ENCODE measurements at places on chromosomes 1 and 21.
A peak's percentile ranks its signal among the peaks of the same experiment; 100 is the strongest.

- no peak for DNase-seq
Observed at GRCh38 chr1:203175827-203176241, 208 bp upstream of the MYBPH start.

GRCh38 chr1:4969556-4970129 lies 315.2 kb downstream of the AJAP1 start:
- no peak for DNase-seq

DNA sequence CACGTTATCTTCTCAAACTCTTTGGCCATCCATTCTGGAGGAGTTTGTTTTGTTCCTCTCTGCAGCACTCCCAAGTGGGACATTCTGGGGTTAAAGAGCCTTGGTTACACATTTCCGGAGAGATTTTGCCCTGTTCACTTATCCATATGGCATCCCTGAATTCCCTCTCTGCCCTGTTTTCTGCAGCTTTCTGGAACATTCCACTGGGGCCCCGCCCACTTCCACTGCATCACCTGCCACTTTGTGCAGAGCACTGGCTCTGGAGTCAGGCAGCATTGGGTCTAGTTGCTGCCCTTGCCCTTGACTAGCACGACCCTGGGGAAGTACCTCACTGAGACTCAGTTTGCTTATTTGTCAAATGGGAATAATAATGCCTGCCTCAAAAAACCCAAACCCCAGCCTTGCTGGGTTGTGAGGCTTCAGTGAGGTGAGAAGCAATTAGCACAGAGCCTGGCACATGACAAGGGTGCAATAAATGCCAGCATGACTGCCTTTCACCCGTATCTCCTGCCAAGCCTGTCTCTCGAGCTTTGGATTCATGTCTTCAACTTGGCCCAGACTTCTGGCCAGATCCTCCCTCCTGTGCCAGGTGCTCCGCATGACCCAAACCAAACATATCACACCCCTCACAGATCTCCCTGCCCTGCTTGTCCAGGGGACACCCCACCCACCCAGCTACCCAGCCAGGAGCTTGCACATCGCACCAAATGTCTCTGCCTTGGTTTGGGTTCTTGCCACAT lies 38.3 kb downstream of the IL6R start:
- DNase-seq: no peak

DNA sequence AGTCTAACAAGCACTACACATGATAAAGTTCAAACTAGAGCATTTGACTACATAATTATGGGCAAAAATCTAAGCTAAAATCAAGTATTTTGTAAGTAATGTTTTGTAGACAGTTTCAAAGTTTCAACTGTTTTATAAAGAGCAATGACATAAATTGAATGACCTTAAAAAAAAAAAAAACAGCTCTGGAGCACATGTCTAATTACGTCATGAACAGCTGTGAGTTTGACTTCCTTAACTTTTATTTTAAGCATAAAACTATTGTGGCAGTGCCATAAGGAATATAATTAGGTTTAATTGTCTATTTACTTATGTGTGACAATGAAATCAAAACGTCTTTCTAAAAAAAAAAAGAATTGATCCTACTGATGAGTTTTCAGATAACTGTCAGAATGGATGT lies 272.5 kb upstream of the LRRC7 start:
- no peak for DNase-seq

- no peak for DNase-seq
Observed at GRCh38 chr1:112985123-112985522, 29.1 kb upstream of the SLC16A1 start.

GRCh38 chr1:196380316-196380715 lies 227.9 kb downstream of the KCNT2 start:
- no peak for DNase-seq

- DNase-seq: no peak
Observed at GRCh38 chr1:110227774-110228173, 17.7 kb downstream of the KCNC4 start.

DNA sequence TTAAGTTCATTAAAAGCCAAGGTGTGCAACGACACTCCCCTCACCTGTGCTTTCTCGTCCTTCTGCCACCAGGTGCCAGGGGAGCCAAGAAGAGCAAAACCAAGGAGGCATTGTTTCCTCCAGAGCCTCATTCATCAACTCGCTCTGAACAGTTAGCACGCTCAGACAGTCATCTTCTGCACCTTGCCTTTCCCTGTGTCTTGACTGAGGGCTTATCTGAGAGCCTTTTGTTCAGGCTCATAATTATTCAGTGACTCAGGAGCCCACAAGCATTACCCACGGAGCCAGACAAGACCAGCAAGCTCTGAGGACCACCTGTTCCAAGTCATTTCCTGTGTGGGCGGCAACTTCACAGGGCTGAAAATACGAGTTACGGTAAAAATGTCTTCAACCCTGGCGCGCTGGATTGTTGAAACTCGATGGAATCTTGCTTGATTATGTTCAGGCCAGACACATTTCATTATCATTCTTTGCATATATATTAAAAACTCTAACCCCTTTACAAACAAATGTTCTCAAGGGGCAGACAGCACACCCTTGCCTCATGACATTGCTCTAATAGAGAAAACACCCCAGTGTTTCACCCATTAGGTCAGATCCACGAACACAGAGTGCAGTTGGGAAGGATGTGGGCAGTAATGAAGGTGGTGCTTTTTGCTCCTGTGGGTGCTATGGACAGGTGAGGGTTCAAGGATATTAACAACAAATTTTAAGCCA lies 89.7 kb upstream of the RUNX1 start:
- peak; percentile 62 for DNase-seq

- no peak for DNase-seq
Observed at GRCh38 chr1:225695578-225696337, 42.8 kb upstream of the ENAH start.

DNA sequence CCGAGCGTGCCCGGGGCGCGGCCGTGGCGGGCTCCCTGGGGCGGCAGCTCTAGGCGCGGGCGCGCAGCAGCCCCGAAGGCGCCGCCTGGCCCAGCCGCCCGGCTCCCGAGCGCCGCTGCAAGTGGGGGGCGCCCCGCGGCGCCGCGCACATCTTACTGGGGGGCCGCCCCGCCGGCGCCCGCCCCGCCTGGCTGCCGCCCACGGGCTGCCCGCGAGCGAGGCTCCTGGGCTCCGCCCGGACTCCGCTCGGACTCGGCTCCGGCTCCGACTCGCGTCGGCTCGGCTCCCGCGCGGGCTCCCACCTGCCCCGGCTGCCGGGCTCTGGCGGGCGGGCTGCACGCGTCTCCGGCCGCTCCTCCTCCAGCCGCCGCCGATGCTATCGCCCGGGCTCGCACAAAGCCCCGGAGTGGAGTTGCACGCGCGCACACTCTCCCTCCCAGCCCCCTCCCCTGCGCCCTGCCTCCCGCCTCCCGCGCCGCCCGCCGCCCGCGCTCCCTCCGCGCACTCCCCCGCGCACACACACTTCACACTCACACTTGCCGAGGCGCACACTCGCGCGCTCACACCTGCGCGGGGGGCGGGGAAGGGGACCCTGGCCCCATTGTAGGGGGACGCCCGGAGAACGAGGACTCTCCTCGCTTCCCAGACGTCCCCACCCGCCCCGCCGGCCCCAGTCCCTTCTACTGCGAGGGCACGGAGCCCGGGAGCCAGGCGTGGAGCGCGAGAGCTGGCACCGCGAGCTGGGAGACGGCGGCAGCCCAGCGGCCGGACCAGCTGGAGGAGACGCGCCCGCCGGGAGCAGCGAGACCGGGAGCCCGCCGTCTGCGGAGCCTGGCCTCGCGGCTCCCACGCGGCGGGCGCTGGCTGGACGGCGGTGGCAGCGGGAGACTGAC lies at the start of gene GRIK3:
TSS of gene GRIK3 (minus strand) at position 395 of the 893 bp plus-strand sequence. CDS start 407 bp downstream, outside the sequence.
- no peak for DNase-seq

DNA sequence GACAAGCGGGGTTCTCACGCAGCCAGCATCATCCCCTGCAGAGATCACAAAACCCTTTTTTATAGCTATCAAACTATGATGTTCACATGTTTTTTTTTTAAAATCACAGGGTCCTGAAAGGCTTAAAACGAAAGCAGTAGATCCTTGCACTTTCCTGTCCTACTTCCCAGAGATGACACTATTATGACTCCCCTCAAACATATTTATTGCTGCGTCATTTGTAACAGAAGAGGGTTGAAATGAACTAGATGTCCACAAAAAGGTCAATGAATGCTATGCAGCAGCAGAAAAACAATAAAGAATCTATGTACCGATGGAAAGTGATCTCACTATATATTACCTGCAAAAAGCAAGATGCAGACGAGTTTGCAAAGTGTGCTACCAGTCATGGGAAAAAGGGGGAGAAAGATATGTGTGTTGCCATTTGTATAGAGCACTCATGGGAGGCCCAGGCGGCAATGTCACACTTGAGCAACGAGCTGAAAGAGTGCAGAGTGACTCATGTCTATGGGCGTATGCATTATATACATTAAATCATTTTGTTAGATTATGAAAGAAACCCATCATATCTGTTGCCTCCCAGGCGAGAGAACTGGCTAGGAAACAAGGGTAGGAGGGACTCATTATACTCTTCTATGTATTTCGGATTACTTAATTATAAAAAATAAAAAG lies 68.9 kb upstream of the PARP1 start:
- no peak for DNase-seq

DNA sequence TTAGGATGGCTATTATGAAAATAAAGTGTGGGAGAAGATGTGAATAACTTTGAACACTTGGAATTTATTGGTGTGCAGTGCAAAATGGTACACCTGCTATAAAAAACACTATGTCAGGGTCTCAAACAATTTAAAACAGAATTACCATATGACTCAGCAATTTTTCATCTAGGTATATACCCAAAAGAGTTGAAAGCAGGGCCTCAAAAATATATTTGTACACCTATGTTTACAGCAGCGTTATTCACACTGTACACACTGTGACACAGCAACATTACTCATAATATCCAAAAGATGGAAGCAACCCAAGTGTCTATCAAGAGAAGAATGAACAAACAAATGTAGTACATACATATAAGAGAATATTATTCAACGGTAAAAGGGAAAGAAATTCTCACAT lies 75.8 kb downstream of the SPATA6 start:
- DNase-seq: no peak

- DNase-seq: no peak
Observed at GRCh38 chr1:51328926-51329325, 1.4 kb downstream of the TTC39A start.

- DNase-seq: no peak
Observed at GRCh38 chr21:40902299-40902698, 55.3 kb upstream of the DSCAM start.

DNA sequence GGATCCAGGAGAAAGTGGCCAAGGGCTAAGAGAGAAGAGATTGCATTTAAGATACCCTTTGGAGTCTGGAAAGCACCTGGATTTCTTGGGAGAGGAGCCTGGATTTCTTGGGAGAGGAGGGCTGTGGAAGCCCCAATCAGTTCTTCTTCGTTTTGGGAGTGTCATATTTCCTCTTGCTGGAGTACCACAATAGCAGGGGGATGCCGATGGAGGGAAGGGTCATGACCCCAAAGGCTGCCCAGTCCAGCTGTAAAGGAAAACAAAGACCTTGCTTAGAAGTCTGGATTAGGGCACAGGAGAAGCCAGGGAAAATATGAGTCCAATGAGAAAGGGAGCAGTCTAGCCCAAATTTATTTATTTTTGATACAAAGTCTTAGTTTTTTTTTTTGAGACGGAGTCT lies 11.3 kb downstream of the SSR2 start:
- DNase-seq: no peak

- no peak for DNase-seq
Observed at GRCh38 chr1:85306236-85306635, 29.8 kb upstream of the BCL10 start.

GRCh38 chr1:18058981-18059605 lies 48.5 kb upstream of the IGSF21 start:
- DNase-seq: no peak

GRCh38 chr1:4700801-4701200 lies 46.4 kb downstream of the AJAP1 start:
- no peak for DNase-seq

GRCh38 chr1:108560874-108561459 lies 1.1 kb downstream of the EEIG2 start:
- peak; percentile 36 for DNase-seq

DNA sequence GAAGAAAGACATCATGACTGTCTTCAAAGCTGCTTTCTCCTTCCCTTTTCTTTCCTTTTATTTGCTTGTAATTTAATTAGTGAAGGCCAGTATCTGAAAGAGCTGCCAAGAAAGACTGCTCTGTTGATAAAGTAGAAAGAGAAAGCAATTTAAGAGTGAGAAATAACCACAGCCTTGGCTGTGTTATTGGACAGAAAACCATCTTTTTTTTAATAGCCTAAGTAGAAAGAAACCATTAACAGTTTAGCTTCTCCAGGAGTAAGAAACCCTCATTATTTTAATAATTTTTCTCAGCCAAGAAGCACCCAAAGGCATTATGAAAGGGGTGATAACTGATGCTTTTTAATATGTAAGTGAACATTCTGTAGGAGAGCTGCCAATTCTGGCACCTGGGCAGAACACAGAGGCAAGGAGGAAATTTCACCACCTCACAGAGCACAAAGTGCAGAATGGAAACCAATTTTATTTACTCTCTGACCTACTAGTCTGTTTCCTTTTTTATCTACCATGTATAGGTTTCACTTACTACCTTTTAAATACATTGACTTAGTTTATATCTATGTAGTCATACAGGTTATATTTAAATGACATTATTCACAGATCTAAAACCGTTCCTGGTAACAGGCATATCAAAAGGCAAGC lies 703.2 kb downstream of the MRPL39 start:
- DNase-seq: no peak

DNA sequence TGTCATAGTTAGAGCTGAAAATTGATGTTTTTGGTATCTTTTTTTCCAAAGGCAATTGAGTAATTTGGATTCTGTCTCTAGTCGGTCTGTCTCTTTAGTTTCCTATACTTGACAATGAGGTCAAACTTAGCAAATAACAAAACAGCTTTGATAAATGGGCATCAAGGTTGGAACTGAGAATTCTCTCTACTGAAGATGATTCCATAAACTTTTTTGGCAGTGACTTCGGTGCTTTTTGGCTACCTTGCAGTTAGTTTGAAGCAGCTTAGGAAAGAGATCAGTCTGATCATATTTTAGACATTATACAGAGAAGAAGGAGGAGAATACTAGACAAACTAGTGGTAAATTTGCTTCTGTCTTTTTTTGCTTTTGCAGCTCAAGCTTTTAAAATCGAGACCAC lies 559 bp downstream of the VCAM1 start:
- no peak for DNase-seq

- DNase-seq: peak; percentile 92
Observed at GRCh38 chr1:223726380-223727001, 14.2 kb downstream of the CAPN2 start.

GRCh38 chr1:215793180-215793579 lies 226.1 kb downstream of the KCTD3 start:
- no peak for DNase-seq

All from activated CD4-positive, alpha-beta T cell treated with anti-CD3 and anti-CD28 coated beads, Interleukin-2, amount 50 U/mL, for 4 hours (primary cell).